ENCODE measurements at places on chromosomes 7 and 10.

- DNase-seq, result no peak
Measured at GRCh38 chr7:132045481-132045980, 489.1 kb upstream of the PODXL start.

DNA sequence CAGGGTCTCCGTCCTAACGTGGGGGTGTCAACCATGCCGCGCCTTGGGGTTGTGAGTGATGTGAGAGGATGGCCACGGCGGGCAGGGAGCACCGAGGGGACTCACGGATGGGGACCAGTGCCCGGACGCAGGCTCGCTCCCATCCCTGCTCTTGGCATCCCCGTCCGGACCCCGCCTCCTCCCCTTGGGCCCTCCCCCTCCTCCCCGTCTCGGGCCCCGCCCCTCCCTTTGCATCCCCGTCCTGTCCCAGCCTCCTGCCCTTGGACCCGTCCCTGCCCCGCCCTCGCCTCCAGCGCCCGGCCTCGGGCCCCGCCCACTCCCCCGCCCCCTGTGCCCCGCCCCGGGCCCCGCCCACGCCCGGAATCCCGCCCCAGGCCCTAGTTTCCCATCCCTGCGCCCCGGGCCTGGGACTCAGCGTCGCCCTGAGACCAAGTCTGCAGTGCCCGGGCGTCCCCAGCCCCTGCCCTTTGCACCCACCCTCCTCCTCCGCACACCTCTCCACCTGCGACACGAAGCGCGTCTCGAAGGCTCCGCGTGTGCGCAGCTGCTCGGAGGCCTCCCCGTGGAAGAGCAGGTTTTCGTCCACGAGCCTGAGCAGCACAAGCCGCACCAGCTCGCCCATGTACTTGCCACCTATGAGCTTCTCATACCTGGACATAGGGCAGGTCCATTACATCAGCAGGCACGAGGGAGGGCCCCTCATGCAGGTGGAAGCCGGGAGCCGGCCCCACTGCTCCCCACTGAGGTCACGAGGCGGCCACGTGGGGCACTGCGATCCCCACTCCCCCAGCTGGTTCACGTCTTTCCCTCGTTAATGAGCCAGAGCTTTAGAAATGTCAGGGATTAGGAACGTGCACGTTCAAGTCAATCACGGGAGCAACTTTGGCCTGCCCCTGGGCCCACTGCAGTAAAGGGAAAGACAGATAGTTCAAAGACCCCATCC lies 5.1 kb upstream of the MYL7 start:
- peak; percentile 80 for DNase-seq

GRCh38 chr10:126068322-126068721 lies 172.0 kb downstream of the FANK1 start:
- no peak for DNase-seq

DNA sequence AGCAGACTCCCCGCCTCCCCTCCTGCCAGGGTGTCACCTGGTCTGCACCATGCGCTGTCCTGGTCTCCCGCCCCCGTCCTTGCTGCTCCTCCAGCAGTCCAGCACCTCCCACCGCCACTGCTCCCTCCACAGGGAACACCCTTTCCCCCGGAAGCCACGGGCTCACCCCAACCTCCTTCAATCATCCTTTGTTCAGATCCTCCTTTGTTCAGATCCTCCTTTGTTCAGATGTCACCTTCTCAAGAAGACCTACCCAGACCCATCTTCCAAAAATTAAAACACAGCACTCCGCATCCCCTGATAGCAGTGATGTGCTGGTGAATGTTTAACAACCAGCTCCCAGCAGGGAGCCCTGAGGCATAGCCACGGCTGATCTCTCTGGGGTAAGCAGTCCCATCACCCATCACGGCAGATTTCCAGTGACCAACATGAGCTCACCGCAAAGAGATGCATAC lies 237.7 kb downstream of the USP6NL start:
- DNase-seq, result no peak

- DNase-seq, result no peak
Measured at GRCh38 chr10:110851020-110851612, 20.6 kb upstream of the PDCD4 start.
